Foreskin keratinocyte (primary cell): ENCODE measurements at places on chromosomes 7 and 10. TPM values are rescaled to one million over a fixed set of nuclear protein-coding genes. Genes with fewer than 3 reads are reported as not detected.

The NRBF2 gene
- total RNA-seq: 24.8 and 30.3 TPM in 2 replicates

The LBX1 gene
- total RNA-seq: not detected in 2 replicates

The CFAP46 gene
- 1.8 and 2.1 TPM in 2 replicates for total RNA-seq

The OPN1SW gene
- not detected in 2 replicates for total RNA-seq

The ZP3 gene
- 7.8 and 10.2 TPM in 2 replicates for total RNA-seq

The MACROH2A2 gene
- 33.9 and 35.6 TPM in 2 replicates for total RNA-seq

The NCF1 gene
- total RNA-seq: 0.07 and 0.32 TPM in 2 replicates

The PRKCQ gene
- total RNA-seq: 8.0 and 9.6 TPM in 2 replicates

The FGFR2 gene
- total RNA-seq: 30.3 and 35.8 TPM in 2 replicates

The GBX1 gene
- total RNA-seq: not detected in 2 replicates

The METTL27 gene
- total RNA-seq: 11.8 and 18.0 TPM in 2 replicates

The MEIG1 gene
- 0.44 TPM in 1 of 2 replicates, not detected in the other for total RNA-seq

The GJD4 gene
- total RNA-seq: not detected in 2 replicates

The AEBP1 gene
- total RNA-seq: 7.3 and 11.6 TPM in 2 replicates

The CCDC172 gene
- not detected in 2 replicates for total RNA-seq

The BLOC1S2 gene
- 74.5 and 77.1 TPM in 2 replicates for total RNA-seq

The OR2A1 gene
- not detected in 2 replicates for total RNA-seq

The OR9A2 gene
- total RNA-seq: not detected in 2 replicates

The CCDC7 gene
- 1.3 and 1.9 TPM in 2 replicates for total RNA-seq

The GHRHR gene
- not detected in 2 replicates for total RNA-seq

The FUOM gene
- 22.0 and 33.7 TPM in 2 replicates for total RNA-seq

The SPDYE6 gene
- not detected in 2 replicates for total RNA-seq

The MPP7 gene
- 5.1 and 5.3 TPM in 2 replicates for total RNA-seq

The EN2 gene
- not detected in 2 replicates for total RNA-seq

The MNX1 gene
- 0.11 TPM in 1 of 2 replicates, not detected in the other for total RNA-seq

The STEAP4 gene
- 0.03 and 0.04 TPM in 2 replicates for total RNA-seq

The GNAT3 gene
- total RNA-seq: not detected in 2 replicates

The SPRN gene
- total RNA-seq: not detected in 2 replicates

The ACTR3C gene
- total RNA-seq: 2.8 and 2.9 TPM in 2 replicates

The RSPH10B2 gene
- total RNA-seq: not detected in 2 replicates

The IDI2 gene
- total RNA-seq: not detected in 2 replicates

The MMD2 gene
- total RNA-seq: not detected in 2 replicates

The KLLN gene
- total RNA-seq: 0.24 and 0.35 TPM in 2 replicates

The LIPN gene
- total RNA-seq: not detected in 2 replicates

The BEND7 gene
- 0.99 and 3.0 TPM in 2 replicates for total RNA-seq

The KCNMA1 gene
- 2.8 and 3.9 TPM in 2 replicates for total RNA-seq

The ZNF282 gene
- total RNA-seq: 25.4 and 30.7 TPM in 2 replicates

The SLC13A4 gene
- total RNA-seq: 0.10 and 0.14 TPM in 2 replicates

The ANKRD2 gene
- 1.1 and 1.6 TPM in 2 replicates for total RNA-seq

The ODAD2 gene
- total RNA-seq: 0.07 and 0.41 TPM in 2 replicates

The GOT1 gene
- 38.5 and 42.9 TPM in 2 replicates for total RNA-seq

The PRPS1L1 gene
- not detected in 2 replicates for total RNA-seq

The MBLAC1 gene
- total RNA-seq: 1.3 and 1.4 TPM in 2 replicates

The TRPV6 gene
- 0.07 and 0.24 TPM in 2 replicates for total RNA-seq

The C10orf62 gene
- total RNA-seq: not detected in 2 replicates

The IDI1 gene
- total RNA-seq: 159 and 181 TPM in 2 replicates

The CCL24 gene
- total RNA-seq: not detected in 2 replicates

The MKI67 gene
- total RNA-seq: 72.8 and 102 TPM in 2 replicates

The SPDYE18 gene
- not detected in 2 replicates for total RNA-seq

The OR2A5 gene
- not detected in 2 replicates for total RNA-seq

The RAMP3 gene
- not detected in 2 replicates for total RNA-seq

The TFR2 gene
- total RNA-seq: 0.34 and 0.39 TPM in 2 replicates

The GNGT1 gene
- total RNA-seq: not detected in 2 replicates

The ANXA8 gene
- total RNA-seq: 562 and 572 TPM in 2 replicates

The RBP3 gene
- total RNA-seq: not detected in 2 replicates

The IFIT1B gene
- total RNA-seq: not detected in 2 replicates

The LEP gene
- not detected in 2 replicates for total RNA-seq
